Ascending aorta (tissue), 2 donors: ENCODE measurements at places on chromosomes 3 and 15.

DNA sequence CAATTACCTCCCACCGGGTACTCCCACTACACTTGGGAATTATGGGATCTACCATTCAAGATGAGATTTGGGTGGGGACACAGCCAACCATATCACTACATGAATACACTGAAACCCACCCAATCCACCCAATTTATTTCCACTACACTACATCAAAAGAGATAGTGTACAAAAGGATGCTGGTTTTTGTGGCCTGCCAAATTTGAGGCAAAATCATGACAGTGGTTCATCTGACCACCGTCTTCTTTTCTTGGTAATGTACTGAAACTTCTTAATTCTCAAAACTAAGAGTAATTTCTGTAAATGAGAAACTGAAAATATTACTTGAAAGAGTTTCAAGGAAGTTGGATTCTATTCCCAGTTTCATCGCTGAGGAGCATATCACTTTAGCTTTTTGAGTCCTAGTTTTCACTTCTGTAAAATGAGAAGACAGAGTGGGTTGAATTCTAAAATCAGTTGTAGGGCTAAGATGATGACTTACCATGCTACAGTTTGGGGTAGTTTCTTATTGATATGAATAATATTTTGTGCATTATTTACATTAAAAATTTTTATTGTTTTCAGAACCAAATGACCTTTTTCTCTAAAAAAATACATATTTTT, 360.4 kb upstream of the CNTN6 start:
- no peak for DNase-seq

- no peak for DNase-seq
Observed at GRCh38 chr15:66764072-66764786, 62.2 kb downstream of the SMAD6 start.

DNA sequence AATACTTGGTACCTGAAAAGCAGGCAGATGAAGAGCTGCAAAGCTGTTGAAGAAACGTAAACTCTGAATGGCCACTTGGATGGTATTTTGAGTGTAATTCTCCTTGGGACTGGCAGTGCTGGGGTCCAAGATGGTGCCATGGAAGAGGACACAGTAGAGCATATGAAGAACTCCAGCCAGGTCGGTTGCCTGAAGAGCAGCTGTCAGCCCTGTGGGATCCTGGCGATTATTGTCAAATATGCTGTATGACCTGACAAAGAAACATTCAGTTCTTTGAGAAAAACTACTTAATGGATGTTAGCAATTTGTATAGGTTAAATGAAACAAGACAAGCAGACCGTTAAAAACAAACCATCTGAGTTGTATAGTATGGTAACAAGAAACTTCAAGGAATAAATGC, 44.8 kb downstream of the ISL2 start:
- DNase-seq, result no peak

GRCh38 chr3:141242377-141243092, 10.9 kb downstream of the PXYLP1 start:
- DNase-seq, result no peak

- DNase-seq, result no peak
Observed at GRCh38 chr15:60044636-60045270, 40.6 kb downstream of the FOXB1 start.

DNA sequence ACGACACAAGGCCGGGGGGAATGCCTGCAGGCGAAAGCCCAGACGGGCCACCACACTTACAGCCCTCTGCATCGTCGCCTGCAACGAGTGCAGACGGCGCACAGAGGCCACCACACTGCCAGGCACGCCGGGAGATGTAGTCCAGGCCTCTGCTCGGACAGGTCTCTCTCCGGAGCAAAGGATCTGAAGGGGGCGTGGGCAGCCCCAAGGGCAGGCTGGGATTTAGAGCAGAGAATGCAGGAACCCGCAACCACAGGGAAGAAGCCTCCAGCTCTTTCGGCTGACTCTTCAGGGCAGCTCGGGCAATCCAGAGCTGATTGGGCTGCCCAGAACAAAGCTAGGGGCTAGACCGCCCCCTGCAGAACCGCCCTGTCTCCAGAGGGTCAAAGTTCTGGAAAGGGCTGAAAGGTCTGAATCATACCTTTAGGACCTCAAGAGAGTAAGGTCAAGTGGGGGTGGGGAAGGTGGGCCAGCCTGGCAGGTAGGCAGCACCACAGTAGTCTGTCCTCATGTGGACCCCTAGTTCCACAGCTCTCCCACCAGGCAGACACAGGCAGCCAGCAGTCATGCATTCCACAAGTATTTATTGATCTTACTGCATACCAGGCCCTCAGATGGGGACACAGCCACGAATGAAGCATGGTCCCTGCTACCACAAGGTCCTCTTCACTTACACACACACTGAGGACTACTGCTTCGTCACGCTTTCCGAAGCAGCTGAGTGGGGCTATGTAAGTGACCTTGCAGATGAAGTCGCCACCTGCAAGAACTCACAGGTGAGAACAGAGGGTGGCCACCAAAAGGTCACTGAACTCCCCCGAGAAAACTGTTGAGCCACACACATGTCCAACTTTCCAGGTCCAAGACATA, at the start of gene AMT:
Gene AMT, minus strand, starts transcription at position 95 of the 870 bp plus-strand sequence. Its CDS starts 23 bp downstream, at position 72.
- no peak for DNase-seq

GRCh38 chr15:61112231-61112630, 116.9 kb downstream of the RORA start:
- no peak for DNase-seq

DNA sequence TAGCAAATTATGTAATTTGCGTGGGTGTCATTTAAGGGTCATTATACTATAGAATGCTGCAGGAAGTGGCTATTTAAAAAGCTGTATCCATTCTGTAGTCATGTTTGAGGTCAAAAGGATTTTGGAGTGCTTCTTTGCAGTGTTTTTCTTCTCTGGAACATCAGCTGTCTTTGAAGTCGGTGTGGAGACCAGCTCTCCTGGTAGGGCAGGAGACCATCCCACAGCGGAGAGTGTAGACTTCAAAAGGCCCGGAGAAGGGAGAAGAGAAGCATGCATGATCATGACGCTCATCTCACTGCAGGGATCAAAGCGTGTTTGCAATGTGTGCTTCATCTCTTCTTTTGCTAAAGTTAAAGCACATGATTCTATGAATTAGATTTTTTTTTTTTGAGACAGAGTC, 19.9 kb downstream of the PXK start:
- no peak for DNase-seq

- no peak for DNase-seq
Observed at GRCh38 chr3:78562328-78562727, 1205.5 kb downstream of the ROBO1 start.

DNA sequence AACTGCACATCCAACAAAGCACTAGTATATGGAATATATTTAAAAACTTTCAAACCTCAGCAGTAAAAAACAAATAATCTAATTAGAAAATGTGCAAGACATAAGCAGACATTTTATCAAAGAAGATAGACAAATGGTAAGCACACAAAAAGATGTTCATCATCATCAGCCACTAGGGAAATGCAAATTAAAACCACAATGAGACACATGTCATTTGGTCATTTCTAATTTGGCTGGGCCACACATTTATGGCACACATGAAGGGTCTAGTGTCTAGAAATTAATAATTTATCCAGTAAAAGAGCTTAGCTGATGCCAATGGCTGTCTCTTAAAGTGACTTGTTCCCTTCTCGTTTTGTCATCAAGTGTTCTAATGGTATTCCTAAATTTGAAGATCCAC, 45.8 kb downstream of the ARHGAP31 start:
- no peak for DNase-seq

DNA sequence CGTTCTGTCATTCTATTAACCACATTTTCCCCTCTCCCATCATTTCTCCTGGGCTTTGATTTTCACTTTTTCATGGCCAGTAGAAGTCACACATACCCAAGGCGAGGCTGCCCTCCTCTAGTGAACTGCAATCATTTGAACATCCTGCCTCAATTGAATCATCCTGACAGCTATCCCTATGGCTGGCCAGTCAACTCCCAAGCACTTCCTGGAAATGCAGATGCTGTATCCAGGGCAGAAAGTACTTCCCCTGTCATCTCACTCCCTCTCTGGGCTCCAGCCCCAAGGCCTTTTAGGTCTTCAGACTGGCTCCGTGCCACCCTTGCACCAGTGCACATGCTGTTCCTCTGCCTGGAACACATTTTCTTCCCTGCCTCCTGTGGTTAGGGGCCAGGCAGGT, 738.3 kb upstream of the CFAP20DC start:
- DNase-seq, result no peak
